ENCODE measurements at places on chromosomes 6 and 20. TPM values are rescaled to one million over a fixed set of nuclear protein-coding genes. Genes with fewer than 3 reads are reported as not detected.

DNA sequence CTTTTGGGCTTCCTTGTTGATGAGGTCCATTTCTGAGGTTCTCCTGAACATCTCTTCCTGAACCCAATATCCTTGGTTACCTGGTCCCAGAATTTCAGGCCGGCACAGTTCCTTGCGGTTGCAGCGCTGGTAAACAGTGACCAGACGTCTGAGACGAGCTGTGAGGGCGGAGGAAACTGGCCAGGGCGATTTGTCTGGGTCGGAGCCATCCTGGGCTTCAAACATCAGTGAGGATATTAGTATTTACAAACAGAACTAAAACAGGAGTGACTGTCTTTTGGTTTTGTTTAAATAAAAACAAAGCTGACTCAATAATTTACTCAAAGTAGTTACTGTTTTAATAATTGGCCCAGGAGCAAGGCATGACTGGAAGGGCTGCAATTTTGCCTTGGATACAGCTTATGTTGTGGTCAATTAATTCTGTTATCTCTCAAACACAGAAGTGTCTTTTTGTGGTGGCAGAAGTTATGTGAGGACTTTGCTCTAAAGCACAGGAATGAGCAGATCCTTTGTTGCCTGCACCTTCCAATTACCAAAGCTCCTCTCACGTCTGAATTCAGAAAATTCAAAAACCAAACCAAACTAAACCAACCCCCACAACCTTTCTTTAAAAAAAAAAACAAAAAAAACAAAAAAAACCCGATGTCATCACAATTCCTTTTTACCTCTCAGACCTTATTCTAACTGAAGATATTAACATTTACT lies 58.7 kb upstream of the EMILIN3 start:
- no peak for DNase-seq
- no peak overlapping the region for H3K27ac ChIP-seq
- peaks cover 78% of the 10 kb centered on the region for H3K36me3 ChIP-seq

DNA sequence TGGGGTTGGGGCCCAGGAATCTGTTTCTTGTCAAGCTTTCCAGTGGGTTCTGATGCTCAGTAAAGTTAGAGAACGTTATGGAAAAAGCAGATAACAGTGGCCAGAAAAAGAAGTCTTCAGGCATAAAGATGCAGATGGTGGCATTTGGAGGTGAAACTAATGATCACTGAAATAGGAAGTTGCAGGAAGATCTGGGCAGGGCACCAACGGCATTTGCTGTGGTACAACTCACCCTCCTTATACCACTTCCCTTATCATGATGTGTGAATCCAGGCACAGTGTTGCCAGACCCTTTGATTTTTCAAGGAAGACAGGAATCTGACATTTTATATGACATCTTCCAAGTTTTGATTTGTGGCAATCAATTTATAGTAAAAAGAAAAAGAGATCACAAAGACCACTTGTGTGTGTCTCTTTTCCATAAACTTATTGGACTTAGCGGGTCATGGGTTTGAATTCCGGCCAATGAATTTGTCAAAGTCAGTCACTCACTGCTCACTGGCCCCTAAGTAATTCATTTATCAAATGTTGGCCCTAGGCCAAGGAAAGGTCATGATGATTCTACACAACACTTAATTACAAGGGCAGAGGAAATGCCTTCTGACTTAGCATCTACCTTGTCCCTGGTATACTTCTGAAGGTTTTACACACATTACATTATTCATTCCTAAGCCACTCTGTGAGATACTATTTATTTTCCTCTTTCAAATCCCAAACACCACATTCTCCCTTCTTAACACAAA lies 37.6 kb downstream of the LAMP5 start:
- no peaks in the 10 kb centered on the region for H3K36me3 ChIP-seq
- no peak overlapping the region for H3K27ac ChIP-seq
- DNase-seq, result no peak
- H3K4me1 ChIP-seq, result no peaks in the 10 kb centered on the region
- H3K27me3 ChIP-seq, result no peaks in the 10 kb centered on the region
- H3K4me3 ChIP-seq, result no peak overlapping the region

CNR1 gene
- not detected for total RNA-seq

DNA sequence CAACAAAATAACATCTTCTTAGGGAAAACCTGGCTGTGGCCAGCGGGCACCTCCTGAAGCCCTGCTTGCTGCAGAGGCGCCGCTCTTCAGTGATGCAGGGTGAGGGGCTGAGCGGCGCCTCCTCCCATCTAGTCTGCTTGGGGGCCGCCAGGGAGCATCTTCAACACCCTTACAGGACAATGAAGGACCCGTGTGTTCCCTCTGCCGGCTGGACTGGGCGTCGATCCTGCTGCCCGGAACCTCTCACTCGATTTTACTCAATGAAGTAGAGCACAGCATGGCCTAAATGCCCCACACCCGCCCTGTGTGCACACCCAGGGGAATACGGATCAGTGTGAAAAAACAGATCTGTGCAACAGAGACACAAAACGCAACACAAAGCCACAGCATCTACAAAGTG lies 28.5 kb upstream of the MPC1 start:
- no peak for DNase-seq
- no peaks in the 10 kb centered on the region for H3K27me3 ChIP-seq
- H3K4me1 ChIP-seq, result peaks cover 58% of the 10 kb centered on the region
- peak overlapping the region; percentile 44 for H3K4me3 ChIP-seq

DNA sequence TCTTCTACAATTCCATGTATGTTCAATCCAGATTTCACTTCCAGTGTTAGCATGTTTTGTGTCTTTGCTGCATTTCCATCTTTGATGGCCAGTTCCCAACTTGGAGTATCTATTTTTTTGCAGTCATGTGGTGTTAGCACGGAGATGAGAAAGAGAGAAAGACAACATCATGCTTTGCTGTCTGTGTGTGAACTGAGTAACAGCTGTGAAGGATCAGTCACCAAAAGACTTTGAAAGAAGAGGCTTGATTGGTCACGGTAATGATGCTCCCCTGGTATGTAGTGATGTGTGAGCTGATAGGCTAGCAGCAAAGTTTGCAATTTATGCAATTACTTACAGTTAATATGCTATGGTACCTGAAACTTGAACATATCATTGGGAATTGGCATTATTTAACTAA lies 731.3 kb upstream of the NRSN1 start:
- DNase-seq, result no peak
- H3K36me3 ChIP-seq, result no peaks in the 10 kb centered on the region
- H3K27ac ChIP-seq, result no peak overlapping the region
- H3K4me3 ChIP-seq, result no peak overlapping the region

CRISP3 gene
- not detected for total RNA-seq

DNA sequence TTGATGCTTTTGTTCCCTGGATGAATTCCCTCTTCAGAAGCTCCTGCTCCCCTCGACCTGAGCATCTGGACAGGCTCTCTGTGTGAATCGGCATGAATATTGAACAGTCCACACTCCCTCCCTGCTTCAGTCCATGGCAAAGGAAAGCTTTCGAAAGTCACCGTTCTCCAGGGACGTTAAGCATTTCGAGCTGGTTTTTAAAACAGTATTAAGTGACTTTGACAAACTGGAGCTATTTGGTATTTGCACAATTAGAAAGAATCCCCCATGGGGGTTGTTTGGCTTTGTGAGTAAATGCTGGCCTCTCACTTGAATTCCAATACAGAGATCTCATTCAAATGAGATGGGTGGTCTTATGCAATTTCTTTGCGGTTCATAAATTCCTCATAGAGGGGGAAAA lies 85.3 kb upstream of the TIAM2 start:
- no peaks in the 10 kb centered on the region for H3K27me3 ChIP-seq
- no peaks in the 10 kb centered on the region for H3K4me1 ChIP-seq
- no peak overlapping the region for H3K27ac ChIP-seq
- DNase-seq, result no peak
- H3K36me3 ChIP-seq, result peaks cover 2% of the 10 kb centered on the region

FRK gene
- not detected for total RNA-seq

GRCh38 chr6:25900843-25901242 lies 26.8 kb upstream of the SLC17A3 start:
- no peak overlapping the region for H3K27ac ChIP-seq
- no peak overlapping the region for H3K4me3 ChIP-seq
- H3K4me1 ChIP-seq, result no peaks in the 10 kb centered on the region

DNA sequence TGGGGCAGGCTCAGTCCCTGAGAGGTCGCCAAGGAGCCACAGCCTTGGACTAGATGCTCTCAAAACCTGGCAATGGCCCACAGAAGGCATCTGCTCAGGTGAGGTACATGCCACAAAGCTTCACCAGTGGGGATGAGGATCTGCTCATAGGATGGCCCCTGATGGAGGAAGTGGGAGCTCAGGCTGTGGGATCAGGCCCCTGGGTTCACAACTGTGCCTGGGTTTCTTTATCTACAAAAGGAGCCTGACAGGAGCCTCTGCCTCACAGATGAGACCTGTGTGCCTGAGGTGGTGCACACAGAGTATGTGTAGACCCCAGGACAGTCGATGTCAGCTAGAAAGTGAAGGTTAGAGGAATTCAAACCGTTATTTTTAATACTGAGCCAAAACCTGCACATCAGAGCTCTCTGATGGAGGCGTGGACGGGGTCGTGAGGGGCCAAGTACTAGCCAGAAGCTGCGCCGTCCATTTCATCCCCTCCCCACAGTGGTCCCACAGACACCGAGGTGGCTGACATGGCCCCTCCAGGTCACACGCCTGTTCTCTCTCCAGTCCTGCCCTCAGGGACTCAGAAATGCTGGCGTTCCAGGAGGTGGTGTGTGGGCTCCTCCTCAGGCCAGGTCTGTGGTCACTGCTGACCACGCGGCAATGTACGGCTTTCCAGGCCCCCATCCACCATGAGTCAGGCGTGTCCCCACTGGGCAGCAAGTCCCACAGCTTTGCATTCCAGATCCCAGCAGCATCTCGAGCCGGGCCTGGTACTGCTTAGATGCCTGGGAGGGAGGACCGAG lies 33.3 kb downstream of the NTSR1 start:
- peak overlapping the region; percentile 88 for H3K27ac ChIP-seq
- H3K4me3 ChIP-seq, result no peak overlapping the region
- no peaks in the 10 kb centered on the region for H3K36me3 ChIP-seq

- DNase-seq, result no peak
- no peaks in the 10 kb centered on the region for H3K4me1 ChIP-seq
- no peaks in the 10 kb centered on the region for H3K36me3 ChIP-seq
- no peak overlapping the region for H3K4me3 ChIP-seq
These were observed 57.6 kb upstream of the LOC128125822 start for GRCh38 chr6:63514488-63515173.

DNA sequence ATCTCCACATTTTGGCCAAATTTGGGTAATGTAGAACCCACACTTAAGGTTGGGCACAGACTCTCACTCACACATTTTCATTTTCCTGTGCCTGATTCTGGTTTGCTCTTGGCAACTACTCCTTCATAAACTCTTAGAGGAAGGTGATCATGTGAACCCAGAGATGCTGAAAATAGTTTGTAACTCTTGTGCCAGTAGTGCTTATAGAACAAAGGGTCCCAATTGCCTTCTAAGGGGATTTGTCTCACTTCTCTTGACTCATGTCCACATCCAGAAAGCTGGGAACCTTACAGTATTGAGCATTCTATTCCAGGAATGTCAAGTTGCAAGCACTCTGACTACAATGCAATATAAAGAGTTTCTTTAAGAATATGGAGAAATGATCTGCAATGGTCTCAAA lies 62.0 kb upstream of the TASP1 start:
- no peak for DNase-seq
- no peak overlapping the region for H3K4me3 ChIP-seq
- H3K27ac ChIP-seq, result no peak overlapping the region
- H3K4me1 ChIP-seq, result no peaks in the 10 kb centered on the region
- no peaks in the 10 kb centered on the region for H3K36me3 ChIP-seq
- H3K27me3 ChIP-seq, result no peaks in the 10 kb centered on the region

CYP21A2 gene
- 0.36 TPM for total RNA-seq

VSTM2L gene
- not detected for total RNA-seq

- DNase-seq, result no peak
- H3K4me3 ChIP-seq, result peak overlapping the region; percentile 64
- H3K27ac ChIP-seq, result no peak overlapping the region
- H3K27me3 ChIP-seq, result no peaks in the 10 kb centered on the region
- H3K36me3 ChIP-seq, result no peaks in the 10 kb centered on the region
- peaks cover 16% of the 10 kb centered on the region for H3K4me1 ChIP-seq
These were observed 7.2 kb upstream of the MDGA1 start for GRCh38 chr6:37704923-37705238.

DNA sequence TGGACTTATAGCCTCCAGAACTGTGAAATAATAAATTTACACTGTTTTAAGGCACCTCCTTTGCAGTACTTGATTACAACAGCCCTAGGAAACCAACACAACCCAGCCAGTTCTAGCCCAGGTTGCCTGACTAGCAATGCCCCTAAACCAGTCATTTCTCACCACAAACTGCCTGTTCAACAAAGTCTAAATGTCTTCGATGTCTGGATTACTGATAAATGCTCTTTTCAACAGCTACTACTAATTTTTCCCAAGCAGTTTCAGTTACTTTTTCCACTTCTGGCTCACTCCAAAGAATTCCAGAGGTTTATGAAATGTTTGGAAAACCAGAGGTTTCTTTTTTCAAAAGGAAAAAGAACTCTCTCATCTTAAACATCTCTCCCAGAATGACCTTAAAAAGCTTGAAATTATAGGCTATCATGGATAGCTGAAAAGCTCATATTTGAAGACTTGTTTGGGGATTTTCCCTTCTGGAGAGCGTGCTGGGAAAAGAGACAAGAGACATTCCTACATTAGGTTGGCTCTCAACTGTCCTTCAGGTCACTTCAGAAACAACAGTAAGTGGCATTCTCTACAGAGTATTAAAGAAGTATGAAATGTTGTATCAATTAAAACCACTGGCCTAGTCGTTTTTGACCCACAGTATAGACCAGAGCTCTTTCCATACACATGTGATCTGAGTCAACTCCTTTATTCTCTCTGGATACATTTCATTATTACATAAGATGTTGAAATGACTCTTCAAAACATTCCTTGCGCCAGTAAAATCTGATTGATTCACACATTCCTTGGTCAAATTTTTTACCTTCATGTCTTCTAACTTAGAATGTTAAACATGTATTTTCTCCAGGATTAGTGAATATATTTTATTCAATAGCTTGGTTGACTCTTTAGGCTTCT lies 265.9 kb downstream of the COL12A1 start:
- no peak overlapping the region for H3K4me3 ChIP-seq
- no peaks in the 10 kb centered on the region for H3K4me1 ChIP-seq
- no peaks in the 10 kb centered on the region for H3K27me3 ChIP-seq
- H3K36me3 ChIP-seq, result no peaks in the 10 kb centered on the region
- DNase-seq, result no peak

DNA sequence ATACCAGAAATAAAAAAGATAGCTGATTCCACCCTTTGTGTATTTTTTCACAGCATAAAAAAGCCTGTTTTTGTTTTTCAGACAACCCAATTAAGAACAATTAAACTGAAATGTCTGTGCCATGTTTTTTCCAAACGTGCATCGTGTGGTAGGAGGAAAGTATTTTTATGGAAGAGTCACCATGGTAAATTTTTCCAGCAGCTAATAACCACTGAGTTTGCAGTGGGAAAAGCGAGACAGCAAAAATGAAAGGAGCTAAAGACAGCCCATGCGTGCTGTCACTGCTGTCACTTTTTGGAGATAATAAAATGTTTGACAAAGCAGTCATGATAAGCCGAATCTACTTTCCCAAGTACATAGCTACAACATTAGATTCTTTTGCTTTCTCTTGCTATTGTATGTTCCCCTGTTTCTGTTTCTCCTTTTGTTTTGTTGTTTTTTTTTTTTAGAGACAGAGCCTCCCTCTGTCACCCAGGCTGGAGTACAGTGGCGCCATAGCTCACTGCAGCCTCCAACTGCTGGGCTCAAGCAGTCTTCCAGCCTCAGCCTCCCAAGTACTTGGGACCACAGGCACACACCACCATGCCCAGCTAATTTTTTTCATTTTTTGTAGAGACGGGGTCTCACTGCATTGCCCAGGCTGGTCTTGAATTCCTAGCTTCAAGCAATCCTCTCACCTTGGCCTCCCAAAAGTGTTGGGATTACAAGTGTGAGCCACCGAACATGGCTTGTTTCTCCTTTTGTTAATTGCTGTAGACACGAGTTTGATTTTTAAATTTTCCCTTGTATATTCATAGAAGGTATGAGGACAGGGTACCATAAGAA lies 261.3 kb downstream of the TMEM242 start:
- peaks cover 11% of the 10 kb centered on the region for H3K4me1 ChIP-seq
- no peaks in the 10 kb centered on the region for H3K27me3 ChIP-seq
- DNase-seq, result no peak
- peaks cover 3% of the 10 kb centered on the region for H3K36me3 ChIP-seq
